ENCODE measurements at places on chromosomes 5 and 9. TPM values are rescaled to one million over a fixed set of nuclear protein-coding genes. Genes with fewer than 3 reads are reported as not detected.

Gene DCP2
- 36.6 TPM for total RNA-seq

Gene ITGA2
- 0.49 TPM for total RNA-seq

Gene MELK
- 0.57 TPM for total RNA-seq

Gene DMRTA1
- total RNA-seq: 1.8 TPM

Gene IFNA16
- not detected for total RNA-seq
